ENCODE measurements at places on chromosomes 2 and 18. TPM values are rescaled to one million over a fixed set of nuclear protein-coding genes. Genes with fewer than 3 reads are reported as not detected.

- no peak for DNase-seq
These were observed 23.5 kb upstream of the GNAL start for GRCh38 chr18:11665587-11665986.

CXCR1 gene
- total RNA-seq, result 1.9 TPM

ACTG2 gene
- total RNA-seq, result 3.9 TPM

LINC00305 gene
- total RNA-seq, result not detected

RAB27B gene
- total RNA-seq, result 0.08 TPM

GRCh38 chr2:201639205-201639604 is 4.1 kb downstream of the TMEM237 start:
- no peak for DNase-seq

- DNase-seq, result no peak
These were observed 566.4 kb upstream of the ID2 start for GRCh38 chr2:8115456-8115855.

GRCh38 chr2:168494190-168494711 is 38.2 kb downstream of the CERS6 start:
- no peak for DNase-seq

SRD5A2 gene
- not detected for total RNA-seq

- no peak for DNase-seq
These were observed 1.1 kb upstream of the SATB2 start for GRCh38 chr2:199458806-199459285.

DNA sequence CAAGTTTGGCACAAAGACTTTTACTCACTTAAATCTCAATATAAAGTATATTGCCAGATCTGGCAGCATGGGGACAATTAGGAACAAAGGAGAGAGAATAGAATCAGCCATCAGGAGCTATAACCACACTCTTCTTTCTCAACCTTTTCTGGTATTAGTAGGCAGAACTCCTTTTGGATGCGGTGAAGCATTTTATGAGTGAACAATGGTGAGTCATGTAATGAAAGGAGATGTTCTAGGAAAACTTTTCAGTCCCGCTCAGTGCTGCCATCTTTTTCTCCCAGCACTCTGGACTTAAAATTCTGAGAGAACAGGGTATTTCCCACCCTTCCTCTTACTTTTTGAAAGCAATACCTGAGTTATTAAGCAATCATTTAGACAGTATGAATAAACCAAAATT is 32.2 kb downstream of the PLEKHA3 start:
- DNase-seq, result no peak

SP140L gene
- total RNA-seq, result 4.0 TPM

DNA sequence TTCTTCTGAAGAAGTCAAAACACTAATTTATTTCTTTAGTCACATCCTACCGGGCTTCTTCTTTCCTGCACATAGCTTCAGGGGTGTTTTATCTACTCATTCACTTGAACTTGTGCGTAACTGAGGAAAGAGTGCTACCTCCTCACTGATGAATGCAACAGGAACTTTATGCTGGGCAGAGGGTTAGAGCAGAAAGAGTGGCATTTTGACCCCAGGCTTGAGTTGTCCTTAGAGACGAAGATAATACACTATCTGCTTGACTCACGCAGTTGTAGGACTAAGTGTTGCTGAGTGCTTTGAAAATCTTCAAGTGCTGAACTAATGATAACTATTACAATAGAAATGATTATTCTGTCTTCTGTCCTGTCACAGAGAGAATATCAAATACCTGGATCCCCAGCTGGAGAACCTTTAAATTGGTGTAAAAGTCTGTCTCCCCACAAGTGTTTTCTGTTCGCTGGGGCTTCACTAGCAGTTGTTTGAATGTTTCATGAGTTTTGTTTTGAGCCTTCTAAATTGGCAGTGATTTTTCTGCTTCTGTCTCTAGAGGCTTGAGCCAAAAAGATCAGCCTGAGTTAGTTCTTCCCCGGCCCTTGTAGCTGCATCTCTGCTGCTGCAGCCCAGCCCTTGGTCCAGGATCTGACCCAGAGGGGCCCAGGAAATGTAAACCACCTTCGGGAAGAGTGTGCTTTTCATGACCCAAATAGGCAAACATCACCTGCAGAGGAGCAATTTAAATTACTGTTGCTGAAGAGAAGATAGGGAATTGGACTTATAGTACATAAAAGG is 86.3 kb upstream of the LGALSL start:
- DNase-seq, result no peak

- no peak for DNase-seq
These were observed 82.0 kb upstream of the NT5C1B start for GRCh38 chr2:18671363-18671762.

DNA sequence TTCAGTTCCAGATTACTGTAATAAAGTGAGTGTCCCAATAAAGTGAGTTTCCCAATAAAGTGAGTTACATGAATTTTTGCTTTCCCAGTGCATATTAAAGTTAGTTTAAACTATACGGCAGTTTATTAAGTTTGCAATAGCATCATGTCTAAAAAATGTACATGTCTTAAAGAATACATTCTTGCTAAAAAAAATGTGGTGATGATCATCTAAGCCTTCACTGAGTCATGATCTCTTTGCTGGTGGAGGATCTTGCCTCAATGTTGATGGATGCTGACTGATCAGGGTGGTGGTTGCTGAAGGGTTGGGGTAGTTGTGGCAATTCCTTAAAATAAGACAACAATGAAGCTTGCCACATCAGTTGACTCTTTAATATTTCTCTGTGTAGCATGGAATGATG is 664.2 kb downstream of the TDRD15 start:
- no peak for DNase-seq

DNA sequence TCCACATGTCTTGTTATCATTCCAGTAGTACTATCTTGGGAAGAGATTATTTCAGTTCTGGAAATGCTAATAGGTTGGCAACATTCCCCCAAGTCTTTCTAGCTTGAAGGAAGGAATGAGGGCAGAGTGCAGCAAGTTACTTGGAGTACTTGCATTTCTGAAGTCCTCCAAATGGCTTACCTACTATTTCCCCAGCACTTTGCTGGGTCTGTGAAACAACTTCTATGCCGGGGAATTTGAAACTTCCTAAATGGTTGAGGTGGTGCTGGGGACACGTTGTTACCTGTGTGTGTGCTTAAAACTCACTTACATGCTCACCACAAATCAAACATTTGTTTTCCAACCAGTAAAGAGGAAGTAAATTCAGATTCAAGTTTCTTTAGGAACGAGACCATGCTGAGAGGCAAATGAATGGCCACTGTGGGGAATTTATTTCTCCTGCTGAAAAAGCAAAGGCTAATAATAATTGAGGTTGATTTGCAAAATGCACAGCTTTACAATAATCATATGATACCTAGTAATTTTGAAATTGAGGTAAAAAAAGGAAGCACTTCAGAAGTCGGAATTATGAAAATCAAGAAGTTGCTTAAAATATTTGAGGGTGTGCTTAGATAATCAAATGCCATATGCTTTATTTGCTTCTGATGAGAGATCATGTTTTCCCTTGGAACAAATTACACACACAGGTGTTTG is 1167.7 kb upstream of the ZEB2 start:
- DNase-seq, result no peak

OTOS gene
- not detected for total RNA-seq

DNA sequence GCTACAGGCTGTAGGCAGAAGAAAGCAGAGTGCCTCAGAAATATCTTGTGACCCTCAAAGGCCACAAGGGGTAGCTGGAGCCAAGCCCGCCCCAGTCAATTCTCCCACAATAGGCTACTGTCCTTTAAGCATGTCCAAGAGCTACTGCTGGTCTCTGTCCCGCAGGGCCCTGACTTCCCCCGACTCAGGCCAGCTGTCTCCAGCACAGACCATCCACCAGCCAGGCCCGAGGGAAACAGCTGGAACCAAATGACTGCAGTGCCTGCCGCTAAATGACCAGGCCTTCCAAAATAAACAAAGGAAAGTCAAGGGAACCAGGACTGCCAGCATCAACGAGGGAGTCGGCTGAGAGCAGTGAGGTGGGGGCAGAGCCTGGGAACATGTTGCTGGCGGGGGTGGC is 36.7 kb downstream of the MCFD2 start:
- DNase-seq, result no peak

DNA sequence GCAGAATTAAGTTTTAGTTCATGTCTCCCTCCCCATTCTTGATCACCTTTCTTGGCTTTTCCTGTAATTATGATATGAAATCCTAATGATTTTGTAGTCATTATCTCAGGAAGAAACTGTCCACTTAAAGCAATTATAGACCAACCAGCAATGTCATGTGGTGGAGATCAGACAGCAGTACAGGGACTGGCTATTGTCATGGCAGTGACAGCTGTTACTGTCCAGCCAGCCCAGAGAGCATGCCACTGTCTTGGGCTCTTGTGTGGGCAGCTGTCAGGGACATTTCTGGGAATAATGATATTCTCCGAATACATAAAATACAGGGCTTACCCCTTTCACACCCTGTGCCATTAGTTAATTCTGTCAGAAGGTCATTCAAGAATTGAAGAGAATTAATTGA is 355.3 kb upstream of the RAB12 start:
- DNase-seq, result no peak

- no peak for DNase-seq
These were observed 104.5 kb downstream of the DHRS9 start for GRCh38 chr2:169173876-169174275.

CYS1 gene
- 3.8 TPM for total RNA-seq

COMMD1 gene
- total RNA-seq, result 56.0 TPM

GRCh38 chr2:75666911-75667310 is 20.3 kb downstream of the MRPL19 start:
- DNase-seq, result no peak

DNA sequence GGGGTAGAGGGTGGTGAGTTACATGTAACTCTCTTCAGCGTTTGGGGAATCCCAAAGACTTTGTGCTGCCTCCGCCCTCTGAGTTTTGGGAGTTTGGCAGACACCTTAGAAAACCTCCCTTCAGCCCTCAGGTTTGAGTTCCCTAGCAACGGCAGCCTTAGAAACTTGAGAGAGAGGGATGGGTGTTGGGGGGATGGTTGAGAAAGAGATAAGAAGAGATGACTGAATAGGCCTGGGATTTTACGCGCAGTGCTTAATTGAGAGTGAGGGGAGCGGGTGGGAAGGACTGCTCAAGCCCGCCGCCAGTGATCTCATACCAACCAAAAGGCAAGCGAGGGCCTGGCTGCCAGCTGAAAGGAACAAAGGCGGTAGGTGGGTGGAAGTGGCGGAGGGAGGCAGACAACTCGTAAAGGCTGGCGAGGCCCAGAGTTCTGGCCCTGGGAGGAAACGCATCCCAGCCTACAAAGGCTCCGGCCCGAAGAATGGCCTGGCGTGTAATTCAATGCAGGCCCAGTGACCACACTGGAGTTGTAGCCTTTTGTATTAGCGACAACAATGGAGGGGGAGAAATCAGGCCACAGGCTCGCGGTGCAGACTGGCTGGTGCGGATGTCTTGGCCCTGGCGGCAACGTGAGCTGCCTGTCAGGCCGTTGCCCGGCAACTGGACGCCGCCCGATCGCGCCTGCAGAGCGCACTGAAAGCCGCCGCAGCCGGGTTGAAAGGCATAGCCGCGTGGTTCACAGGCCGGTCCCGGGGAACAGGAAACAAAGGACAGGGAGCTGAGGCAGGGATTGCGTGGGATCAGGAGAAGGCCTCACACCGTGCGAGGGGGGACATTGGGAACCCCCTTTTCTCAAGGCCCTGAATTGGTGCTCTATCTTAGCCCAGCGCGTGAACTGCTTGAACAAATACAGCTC is 39.9 kb upstream of the DARS1 start:
- peak; percentile 94 for DNase-seq

DNA sequence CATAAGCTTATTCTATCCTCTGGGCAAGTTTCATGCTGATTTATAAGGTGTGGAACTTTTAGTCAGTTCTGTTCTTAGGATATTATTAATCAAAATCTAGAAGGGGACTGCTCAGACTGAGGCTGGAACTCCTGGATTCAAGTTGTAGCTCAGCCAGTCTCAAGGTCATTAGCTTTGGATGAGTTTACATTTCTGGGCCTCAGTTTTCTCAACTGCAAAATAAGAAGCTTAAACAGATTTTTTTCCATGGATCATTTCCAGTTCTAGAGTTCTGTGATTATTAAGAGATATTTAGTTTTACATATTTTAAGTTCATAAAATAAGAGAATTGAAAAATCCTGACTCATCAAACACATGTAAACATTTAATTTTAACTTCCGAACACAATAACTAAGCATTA is 442.5 kb upstream of the PKDCC start:
- no peak for DNase-seq

- DNase-seq, result no peak
These were observed 52.0 kb upstream of the ARL4C start for GRCh38 chr2:234548695-234549420.

GRCh38 chr2:47389692-47390091 is 13.3 kb upstream of the MSH2 start:
- no peak for DNase-seq

GRCh38 chr2:6080932-6081753 is 389.0 kb downstream of the SOX11 start:
- no peak for DNase-seq

- no peak for DNase-seq
These were observed 533.1 kb upstream of the CHAC2 start for GRCh38 chr2:53234548-53234903.

GRCh38 chr2:238811293-238811692 is 36.6 kb upstream of the TWIST2 start:
- no peak for DNase-seq

GRCh38 chr2:174662459-174662858 is 64.9 kb upstream of the WIPF1 start:
- DNase-seq, result no peak

RAPGEF4 gene
- 12.6 TPM for total RNA-seq

DNA sequence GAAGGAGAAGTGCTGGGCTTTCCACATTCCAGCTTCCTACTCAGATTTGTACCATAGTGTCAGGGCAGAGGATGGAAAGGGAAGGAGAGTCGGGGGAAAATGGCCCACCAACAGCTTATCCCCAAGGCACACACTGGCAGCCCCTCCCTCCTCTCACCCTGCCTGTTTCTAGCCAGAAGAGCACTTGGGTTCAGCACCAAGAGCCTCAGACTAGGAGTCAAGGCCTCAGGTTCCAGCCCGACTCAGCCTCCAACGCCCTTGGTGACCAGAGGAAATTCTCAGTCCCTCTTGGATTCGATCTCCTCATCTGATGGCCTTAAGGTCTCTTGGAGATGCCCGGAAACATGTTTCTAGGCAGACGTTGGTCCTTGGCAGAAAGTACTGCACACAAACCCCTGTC is 53.9 kb downstream of the TNS1 start:
- DNase-seq, result peak; percentile 43

GRCh38 chr2:66541646-66542045 is 106.7 kb downstream of the MEIS1 start:
- no peak for DNase-seq

- DNase-seq, result no peak
These were observed 40.2 kb upstream of the BMPR2 start for GRCh38 chr2:202335791-202336467.

ASB1 gene
- 54.8 TPM for total RNA-seq

All from cardiac septum (tissue), 1 donor.